NCI-H1105 treated with DMSO at 0.1 percent for 48 hours (cell line): ENCODE measurements at places on chromosomes 3 and 15.
A peak's percentile ranks its signal among the peaks of the same experiment; 100 is the strongest.

- no peak for DNase-seq
Measured at GRCh38 chr3:139231555-139232281, 112.1 kb upstream of the MRPS22 start.

DNA sequence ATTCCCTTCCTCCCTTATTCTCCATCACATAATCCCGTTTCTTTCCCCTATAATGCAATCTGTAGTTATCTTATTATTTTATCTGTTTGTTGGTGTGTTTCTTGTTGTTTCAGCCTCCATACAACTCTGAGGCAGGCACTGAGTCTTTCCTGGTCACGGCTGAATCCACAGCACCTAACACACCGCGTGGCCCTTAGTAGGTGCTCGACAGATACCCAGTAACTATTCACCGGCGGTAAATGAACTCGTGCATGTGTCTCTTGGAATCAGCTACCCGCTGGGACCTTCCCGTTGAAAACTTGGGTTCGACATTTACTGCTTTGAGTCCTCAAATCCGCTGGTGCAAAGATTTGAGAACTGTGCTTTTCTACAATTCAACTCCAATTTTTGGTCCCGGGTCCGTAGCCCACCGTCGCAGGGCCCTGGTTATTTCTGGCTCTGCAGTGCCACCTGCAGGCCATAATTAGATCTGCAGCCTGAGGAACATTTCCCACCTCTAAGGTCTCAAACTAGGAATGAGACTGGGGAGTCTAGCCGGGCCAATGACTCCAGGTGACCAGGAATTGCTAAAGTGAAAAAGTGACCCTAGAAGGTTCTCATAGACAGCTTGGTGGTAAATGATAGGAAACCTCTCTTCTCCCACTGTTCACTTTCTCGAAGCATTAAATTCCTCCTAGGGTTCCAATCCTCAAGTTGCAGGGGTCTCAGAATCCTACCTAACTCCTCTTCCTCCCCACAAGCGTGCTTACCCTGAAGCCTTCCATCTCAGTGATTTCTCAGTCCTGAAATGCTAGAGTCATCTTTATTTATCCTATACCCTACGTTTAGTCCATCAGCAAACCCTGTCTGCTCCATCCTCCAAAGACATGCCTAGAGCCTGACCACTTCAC, 40.0 kb upstream of the TRH start:
- peak; percentile 57 for DNase-seq

- DNase-seq: peak; percentile 46
Measured at GRCh38 chr15:45377609-45378148, 665 bp downstream of the GATM start.

- no peak for DNase-seq
Measured at GRCh38 chr15:81608309-81608829, 234.4 kb upstream of the TMC3 start.

- DNase-seq: no peak
Measured at GRCh38 chr3:64463981-64464380, 223.8 kb downstream of the ADAMTS9 start.

DNA sequence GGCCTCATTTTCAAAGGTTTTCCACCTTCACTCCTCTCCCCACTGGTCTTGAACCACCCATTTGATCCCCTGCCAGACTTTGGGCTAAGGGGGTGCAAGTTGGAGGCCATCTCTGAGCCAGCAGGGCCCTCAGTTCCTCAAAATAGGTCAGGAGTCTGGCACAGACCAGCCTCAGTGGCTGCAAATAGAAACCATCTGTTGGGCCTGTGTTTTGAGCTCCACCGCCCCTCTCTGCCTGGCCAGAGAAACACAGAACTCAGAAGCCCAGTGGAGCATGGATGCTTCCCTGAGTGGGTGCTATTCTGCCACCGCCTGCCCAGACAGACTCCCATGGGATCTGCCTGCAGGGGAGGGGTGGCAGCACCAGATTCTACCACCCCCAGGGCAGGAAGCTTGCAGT, 56.3 kb downstream of the CORO2B start:
- no peak for DNase-seq

GRCh38 chr3:126389112-126389793, 5.5 kb upstream of the CFAP100 start:
- DNase-seq: no peak

DNA sequence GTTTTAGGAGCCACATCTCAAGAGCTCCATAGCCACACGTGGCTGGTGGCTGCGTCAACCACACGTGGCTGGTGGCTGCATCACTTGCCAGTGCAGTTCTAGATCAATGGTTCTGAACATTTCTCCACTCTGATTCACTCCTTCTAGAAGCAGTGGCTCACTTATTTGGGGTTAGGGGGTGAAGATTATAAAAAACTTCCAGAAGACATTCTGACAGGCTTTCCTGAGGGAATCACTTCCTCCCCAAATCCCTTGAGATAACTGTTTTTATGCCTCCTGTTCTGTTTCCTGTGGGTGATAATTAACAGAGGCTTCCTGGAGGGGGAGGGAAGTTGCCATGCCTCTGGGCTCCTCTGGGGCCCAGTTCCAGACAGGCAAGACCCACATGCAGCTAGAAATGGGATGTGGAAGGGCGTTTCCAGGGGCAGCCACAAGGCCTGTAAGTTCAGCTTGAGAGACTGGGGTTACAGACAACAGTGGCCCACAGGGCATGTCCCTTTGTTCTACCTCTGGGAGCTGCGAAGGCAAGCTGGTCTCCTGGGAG, 23.6 kb downstream of the HEG1 start:
- DNase-seq: no peak

DNA sequence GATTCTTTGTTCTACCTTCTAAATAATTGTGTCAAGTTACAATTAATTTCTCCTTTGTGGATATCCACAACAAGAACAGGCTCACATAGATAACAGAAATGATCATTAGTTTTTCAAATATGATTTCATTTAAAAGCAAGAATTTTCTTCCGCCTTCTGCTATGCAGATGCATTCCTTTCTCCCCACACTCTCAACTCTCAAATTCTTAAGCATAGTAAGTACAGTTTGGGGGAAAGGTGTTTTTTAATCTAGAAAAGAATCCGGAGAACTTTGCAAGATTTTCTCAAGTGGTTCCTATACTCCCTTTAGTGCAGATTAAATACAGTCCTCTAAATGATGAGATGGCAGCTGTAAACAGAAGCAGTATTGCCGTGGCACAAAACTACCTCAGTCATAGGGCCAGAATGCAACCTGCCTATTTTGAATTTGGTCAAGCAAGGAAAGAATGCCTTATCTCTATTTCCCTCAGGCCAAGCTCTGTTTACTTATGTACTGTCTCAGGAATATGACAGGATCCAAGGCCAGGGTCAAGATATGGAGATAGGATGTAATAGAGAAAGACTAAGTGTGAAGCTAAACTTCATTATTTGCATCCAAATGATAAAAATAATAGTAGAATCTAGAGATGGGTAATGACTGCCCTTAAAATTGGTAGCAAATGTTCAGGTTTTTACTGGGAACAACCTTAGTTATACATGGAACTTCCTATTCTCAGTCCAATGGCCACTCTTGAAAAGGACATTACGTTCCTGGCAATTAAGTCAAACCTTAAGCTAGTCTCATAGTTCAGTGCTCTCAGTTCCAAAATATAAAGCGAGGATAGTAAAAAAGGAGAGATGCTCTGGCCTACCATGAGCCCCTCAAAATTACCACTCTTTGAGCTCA, 77.3 kb upstream of the PHLDB2 start:
- DNase-seq: no peak

GRCh38 chr3:54214845-54215244, 92.5 kb downstream of the CACNA2D3 start:
- no peak for DNase-seq

GRCh38 chr3:45842851-45843625, 1.1 kb upstream of the LZTFL1 start:
- DNase-seq: no peak

- DNase-seq: no peak
Measured at GRCh38 chr3:154013736-154014135, 107.5 kb upstream of the ARHGEF26 start.

GRCh38 chr3:173411375-173411973, 13.9 kb downstream of the NLGN1 start:
- DNase-seq: peak; percentile 88

GRCh38 chr3:31102196-31102879, 207.9 kb upstream of the GADL1 start:
- DNase-seq: no peak

DNA sequence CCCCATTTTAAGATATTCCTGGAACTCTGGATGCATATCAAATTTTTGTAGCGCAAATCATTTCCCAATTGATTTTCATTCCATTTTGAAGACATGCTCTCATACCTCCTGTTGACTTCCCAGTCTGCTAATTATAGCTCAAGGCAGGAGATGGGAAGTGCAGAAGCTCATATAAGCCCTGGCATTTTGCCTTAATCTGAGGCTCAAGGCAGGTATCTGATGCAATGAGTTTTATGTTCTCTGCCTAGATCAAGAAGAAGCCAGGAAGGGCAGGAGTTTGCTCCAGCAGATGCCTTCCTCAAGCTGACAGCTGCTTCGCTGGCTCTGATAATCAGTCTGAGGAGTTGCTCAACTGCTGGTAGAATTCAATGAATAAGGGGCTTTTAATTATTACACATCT, 65.6 kb upstream of the NEDD4 start:
- no peak for DNase-seq

- DNase-seq: no peak
Measured at GRCh38 chr3:109803274-109803673, 465.9 kb upstream of the DPPA4 start.

- DNase-seq: no peak
Measured at GRCh38 chr15:25385986-25386385, 52.8 kb downstream of the UBE3A start.

DNA sequence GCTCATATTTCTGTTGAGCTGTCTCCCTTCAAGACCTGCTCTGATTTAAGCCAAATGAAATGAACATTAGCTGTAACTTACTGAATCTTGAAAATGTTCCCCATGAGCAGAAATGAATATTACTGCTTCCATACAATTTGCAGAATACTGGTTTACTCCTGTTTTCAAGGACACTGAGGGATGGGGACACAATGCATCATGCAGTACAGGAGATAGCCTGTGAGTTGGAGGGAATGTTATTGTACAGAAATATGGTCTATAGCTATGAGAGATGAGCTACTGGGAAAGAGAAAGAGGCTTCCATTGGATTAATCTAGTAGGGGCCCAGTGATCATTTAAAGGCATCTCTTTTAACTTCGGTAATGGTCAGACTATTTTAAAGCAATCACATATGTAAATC, 798.2 kb downstream of the GRM7 start:
- DNase-seq: no peak

- peak; percentile 21 for DNase-seq
Measured at GRCh38 chr3:64685800-64686445, 1.9 kb downstream of the ADAMTS9 start.

DNA sequence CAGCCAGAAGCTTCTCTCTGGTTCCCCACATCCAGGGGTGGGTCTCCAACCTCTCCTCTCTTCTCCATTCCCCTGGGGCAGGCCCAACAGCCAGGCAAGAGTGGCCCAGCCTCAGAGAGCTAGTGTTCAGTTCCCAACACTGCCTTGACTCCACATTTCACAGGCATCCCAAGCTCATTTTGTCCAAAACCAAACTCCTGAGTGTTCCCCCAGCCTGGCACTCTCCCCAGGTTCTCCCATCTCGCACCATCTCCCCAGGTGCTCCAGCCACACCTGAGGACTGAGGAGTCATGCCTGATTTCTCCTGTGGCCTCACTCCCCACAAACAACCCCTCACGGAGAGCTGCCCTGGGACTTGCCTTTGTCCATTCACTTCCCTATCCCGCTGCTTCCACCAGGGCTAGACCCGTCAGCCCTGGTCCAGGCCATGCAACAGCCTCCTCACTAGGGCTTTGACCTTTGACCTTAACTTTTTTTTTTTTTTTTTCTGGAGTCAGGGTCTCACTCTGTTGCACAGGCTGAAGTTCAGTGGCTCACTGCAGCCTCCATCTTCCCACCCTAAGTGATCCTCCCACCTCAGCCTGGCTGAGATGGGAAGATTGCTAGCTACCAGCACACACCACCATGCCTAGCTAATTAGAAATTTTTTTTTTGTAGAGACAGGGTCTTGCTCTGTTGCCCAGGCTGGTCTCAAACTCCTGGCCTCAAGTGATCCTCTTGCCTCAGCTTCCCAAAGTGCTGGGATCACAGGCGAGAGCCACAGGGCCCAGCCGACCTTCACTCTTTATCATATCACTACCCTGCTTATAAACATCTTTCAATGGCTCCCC, 3.9 kb upstream of the CSK start:
- DNase-seq: no peak

DNA sequence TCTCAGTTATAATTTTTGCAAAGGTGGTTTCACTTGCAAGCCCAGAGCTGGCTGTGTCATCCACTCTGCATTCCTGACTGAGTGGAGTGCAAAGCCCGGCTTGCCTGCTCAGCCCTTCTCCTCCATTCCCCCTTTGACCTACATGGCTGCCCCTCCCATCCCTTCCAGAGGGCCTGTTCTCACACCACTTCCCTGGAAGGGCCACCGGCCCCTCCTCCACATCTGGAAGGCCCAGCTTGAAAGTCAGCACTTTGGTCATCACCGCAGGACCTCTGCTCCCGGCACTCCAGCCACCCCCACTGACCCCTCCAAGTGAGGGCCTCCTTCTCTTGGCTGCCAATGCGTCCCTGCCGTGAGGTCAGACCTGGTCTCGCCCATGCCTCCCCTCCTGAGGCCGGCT, 74.1 kb upstream of the RNF7 start:
- DNase-seq: no peak

- no peak for DNase-seq
Measured at GRCh38 chr3:187856555-187856954, 111.3 kb upstream of the BCL6 start.

DNA sequence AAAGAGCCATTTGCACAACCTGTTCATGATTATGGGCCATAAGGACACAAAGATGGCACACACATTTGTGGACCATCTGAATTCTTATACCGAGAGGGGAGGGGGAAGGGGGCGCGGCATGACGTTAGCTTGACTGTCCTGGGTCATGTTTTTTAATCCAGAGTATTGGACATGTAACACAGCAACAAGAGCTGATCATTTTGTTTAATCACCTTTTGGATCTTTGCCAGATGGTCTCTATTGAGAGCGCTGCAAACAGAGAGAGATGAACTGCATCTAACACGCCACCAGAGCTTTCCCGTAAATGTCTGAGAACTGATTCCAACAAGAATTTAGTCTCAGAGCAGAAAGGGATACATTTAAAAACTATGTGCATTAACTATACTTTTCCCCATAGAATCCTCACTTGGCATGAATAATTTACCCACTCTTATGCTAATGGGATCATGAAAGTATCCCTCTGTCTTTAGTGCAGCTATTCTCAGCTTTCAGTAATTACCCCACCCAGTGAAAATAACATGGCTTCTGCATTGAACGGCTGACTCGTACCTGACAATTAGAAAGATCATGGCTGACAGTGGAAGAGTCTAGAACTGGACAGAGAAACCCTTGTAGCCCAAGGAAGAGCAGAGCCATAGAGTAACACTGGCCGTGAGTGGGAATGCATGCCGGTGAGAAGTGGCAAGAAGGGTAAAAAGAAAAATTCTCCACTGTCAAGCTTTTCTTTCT, 22.6 kb downstream of the MEIS2 start:
- DNase-seq: no peak

- no peak for DNase-seq
Measured at GRCh38 chr3:29345516-29346300, 64.8 kb downstream of the RBMS3 start.

DNA sequence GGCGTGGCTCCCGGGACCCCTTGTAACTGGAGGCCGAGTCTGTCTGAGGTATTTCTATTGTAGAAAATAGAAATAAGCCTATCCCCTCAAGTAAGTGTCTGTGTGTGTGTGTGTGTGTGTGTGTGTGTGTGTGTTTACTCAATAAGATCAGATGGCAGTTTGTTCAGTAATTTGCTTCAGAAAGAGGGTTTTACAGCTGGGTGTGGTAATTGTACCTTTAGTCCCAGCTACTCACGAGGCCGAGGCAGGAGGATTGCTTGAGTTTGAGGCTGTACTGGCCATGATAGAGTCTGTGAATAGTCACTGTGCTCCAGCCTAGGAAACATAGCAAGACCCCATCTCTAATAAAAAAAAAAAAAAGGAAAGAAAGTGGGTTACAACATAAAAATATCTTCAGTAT, 8.7 kb downstream of the SPINT1 start:
- no peak for DNase-seq
